ENCODE measurements at places on chromosomes 11 and 22.

DNA sequence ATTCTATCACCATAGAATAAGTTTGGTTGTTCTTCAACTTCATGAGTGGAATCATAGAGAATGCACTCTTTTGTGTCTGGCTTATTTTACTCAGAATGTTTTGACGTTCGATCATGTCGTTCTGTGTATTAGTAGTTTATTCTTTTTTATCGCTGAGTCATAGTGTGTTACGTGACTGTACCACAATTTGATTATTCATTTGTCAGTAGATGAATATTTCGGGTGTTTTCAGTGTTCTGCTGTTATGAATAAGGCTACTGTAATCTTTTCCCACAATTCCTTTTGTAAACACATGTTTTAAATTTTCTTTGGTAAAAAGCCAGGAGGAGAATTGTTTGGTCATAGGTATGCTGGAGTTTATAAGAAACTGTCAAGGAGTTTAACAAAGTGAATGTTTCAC is 279.9 kb upstream of the B3GAT1 start:
- DNase-seq: peak; percentile 28

DNA sequence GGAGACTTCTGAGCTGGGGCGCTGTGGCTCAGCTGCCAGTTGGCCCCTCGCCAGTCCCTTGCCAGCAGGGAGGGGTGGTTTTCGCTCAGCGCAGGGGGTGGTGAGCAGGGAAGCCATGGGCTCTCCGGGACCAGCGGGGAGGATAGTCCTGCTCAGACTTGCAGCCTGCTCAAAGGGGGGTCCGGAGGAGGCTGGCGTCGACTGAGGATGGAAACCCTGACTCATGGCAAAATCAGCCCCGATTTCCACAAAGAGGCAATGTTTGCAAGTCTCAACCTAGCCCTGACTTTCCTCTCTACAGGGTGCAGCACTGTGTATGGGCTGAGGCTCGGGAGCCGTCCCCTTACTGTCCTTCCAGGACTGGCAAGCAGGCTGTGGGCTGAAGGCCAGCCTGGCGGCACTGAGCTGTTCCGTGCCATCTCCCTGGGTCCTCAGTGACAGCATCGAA is 35.1 kb downstream of the FBLN1 start:
- peak; percentile 97 for DNase-seq

GRCh38 chr22:28148816-28149465 is 229.9 kb upstream of the PITPNB start:
- no peak for DNase-seq

DNA sequence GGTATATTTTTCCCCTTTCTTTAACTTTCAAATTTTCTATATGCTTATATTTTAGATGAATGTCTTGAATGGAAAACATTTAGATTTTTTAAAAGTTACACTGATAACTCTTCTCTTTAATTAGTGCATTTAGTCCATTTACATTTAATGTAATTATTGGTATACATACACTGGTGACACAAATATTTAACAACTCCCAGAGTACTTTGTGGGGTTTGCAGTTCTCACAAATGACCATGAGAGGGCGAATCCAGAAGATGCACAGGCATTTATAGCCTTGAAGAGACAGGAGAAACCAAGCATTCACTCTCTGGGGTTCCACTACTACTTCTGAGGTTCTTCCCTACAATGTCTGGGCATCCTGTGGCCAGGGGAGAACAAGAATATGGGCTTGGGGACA is 125.1 kb downstream of the TIMP3 start:
- peak; percentile 74 for DNase-seq

DNA sequence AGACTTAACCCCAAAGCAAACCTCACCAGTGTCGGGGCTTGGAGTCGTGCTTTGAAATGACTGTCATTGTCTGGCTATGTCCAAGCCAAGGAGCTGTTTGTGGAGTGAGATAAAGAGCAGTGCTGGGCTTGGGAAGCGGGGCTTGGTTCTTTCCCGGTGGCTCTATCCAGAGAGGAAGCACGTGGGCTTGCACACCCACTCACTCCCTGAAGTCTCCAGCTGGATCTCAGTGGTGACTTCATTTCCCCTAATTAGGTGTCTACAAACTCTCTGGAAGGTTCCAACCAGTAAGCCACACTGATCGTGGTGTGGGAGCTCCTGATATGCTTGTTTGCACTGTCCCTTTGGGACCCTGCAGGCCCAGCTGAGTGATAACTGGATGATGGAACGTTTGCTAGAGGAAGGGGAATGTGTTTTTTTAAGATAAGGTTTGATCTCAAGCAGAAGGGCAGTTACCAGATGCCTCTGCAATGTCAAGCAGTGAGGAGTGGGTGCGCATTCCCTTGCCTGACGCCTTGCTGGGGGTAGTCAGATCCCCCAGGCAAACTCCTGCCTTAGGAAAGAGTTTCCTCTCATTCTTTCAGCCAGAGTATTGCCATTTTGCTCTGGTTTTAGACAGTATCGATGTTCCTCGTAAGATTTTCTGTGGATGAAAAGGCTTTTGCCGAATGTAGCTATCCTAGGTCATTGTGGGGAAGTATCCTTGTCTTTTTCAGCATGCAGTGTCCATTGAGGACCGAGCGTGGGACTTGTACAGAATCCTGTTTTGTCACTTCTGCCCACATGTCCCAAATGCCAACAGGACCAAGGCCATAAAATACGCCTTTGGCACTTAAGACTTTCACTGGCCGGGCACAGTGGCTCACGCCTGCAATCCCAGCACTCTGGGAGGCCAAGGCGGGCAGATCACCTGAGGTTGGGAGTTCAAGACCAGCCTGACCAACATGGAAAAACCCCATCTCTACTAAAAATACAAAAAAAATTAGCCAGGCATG is 90.9 kb downstream of the MICAL2 start:
- DNase-seq: peak; percentile 80

DNA sequence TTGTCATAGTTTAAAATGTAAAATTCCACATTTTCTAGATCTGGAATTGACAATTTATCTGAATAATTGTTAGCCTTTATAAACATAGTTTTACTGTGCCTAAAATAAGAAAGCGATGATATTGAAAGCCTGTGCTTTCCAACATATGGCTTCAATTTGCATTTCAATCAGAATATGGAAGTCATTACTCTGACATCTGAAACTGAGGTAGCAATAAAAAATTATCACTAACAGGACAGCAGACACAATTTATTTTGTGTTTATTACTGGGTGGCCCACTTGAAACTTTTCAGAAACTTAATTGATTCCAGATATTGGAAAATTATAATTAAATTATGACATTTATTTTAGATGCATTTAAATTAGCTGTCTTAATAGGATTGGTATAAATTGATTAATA is 78.5 kb downstream of the TMEM135 start:
- no peak for DNase-seq

GRCh38 chr11:5815534-5815933 is 6.8 kb downstream of the OR52N2 start:
- no peak for DNase-seq

GRCh38 chr11:117869604-117870003 is 6.9 kb downstream of the FXYD6 start:
- no peak for DNase-seq

DNA sequence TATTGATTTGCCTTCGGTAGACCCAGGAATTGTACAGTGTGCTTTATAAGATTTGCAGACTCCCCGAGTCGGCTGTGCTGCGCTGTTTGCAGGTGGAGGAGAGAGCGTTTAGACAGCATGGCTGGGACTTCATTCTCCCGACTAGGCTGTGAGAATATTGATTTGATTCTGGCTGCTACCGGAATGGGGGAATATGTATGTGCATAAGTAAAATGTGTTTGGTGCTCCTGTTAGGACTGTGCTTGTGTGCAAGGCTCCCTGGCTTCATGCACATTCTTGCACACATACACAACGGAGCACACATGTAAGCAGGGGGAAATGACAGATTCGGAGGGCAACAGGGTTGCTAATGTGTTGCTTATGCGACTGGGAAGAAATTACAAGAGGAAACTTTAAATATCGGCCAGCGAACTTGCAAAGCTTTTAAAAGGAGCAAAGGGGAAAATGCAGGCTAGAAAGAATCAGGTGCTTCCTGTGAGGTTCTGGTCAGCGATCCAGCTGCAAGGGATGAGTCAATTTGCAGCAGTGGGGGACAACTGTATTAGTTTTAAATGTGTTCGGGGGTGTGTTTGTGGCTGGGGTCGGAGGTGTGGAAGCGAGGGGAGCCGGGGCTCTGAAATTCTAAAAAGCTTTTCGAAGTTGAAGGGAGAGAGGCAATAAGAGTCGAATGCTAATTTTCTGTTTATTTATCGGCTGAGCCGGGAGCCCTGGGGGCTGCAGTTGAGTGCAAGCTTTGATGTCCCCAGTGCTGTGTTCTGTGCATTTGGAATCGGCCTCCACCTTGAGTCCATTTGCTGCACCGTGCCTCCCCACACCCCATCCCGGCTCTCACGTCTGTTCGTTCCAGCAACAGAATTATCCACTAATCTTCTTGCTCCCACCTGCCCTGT is 731 bp downstream of the NTM start:
- no peak for DNase-seq
